Kidney (tissue), 22 donors: ENCODE measurements at places on chromosomes 4 and X.
A peak's percentile ranks its signal among the peaks of the same experiment; 100 is the strongest.

DNA sequence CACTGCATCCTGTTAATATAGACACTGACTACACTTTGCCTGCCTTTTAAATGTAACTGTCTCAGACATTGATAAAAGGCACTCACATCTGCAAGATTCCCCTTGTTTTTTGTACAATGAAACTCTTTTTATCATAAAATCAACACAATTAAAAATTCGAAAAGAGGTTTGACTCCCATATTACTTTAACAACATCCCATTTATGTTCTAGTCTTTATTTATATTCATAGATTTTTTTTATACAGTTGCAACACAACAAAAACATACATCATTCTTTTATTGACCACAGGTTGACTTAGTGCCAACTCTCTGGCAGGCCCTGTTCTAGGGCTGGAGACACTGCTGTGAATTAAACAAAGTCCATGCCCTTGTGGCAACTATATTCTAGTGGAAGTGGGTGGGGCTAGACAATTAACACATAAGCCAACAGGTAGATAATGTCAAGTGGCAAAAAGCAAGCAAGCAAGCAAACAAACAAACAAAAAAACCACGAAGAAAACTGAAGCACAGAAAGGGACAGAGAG is 36.8 kb downstream of the ANK2 start:
- DNase-seq = no peak

GRCh38 chr4:62899646-62900364 is 1509.4 kb downstream of the TECRL start:
- DNase-seq = no peak

- DNase-seq = no peak
Measured at GRCh38 chr4:98610431-98610830, 48.0 kb downstream of the TSPAN5 start.

DNA sequence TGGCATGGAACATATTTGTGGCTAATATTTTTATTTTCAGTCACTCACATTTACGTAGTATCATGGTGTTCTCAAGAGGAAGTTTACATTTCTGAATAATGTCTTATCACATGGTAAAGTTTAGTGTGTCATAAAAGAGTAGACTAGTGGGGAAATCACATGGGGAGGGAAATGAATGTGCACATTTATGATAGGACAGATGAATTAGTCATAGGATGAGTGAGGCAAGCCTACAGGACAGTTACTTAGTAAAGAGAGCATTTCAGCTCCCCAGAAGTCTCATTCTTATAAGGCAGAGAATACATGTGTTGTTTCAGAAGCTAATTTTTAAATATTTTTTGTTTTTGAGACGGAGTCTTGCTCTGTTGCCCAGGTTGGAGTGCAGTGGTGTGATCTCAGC is 6.2 kb downstream of the GK start:
- no peak for DNase-seq

- DNase-seq = no peak
Measured at GRCh38 chr4:179398414-179398813, 1956.2 kb upstream of the AGA start.

- DNase-seq = peak; percentile 46
Measured at GRCh38 chrX:47143894-47144625, 442 bp downstream of the NDUFB11 start.

- peak; percentile 55 for DNase-seq
Measured at GRCh38 chr4:76856243-76857073, 41.5 kb downstream of the SOWAHB start.

DNA sequence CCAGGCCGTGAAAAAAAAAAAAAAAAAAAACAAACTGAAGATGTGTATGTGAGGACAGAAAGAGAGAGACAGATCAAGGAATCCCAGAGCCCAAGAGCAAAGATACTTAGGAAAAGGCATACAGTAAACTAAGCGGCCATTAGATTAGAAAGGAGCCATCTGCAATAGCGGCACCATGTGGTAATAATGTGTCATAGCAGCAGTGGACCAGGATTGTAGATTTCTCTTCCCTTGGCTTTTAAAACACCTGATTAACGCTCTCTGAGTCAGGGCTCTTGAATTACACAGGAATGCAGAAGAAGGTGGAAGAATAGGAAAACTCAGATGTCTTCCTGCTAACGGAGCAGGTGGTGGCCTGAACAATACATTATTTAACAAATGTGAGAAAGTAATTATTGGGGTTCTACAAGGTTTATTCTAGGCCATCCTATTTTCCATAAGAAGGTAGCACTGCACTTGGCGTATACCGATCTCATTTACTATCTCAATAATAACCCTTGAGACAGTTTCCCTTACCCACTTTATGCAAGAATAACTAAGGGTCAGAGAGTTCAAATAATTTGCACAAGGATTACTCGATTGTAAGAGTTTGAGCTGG is 182.7 kb downstream of the KCNIP4 start:
- DNase-seq = peak; percentile 79

- no peak for DNase-seq
Measured at GRCh38 chr4:8159537-8160232, 1.1 kb upstream of the ABLIM2 start.

GRCh38 chrX:28981952-28982351 is 394.7 kb downstream of the IL1RAPL1 start:
- no peak for DNase-seq

DNA sequence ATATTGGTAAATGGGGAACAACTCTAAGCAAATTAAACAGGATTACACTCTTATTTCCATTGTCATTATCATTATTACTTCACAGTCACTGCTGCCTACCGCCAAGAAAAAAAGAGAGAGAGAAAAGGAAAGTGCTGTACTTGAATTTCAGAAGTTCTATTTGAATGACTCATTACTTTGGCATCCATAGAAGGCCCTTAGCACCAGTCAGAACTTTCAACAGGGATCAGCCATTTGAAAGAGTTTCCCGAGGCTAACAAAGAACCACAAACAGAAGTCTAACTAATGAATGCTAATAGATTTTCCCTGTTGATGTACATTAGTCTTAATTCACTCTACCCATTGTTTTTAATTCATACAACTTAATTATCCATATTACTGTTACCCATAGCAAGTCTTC is 116.3 kb downstream of the SHROOM4 start:
- DNase-seq = no peak

DNA sequence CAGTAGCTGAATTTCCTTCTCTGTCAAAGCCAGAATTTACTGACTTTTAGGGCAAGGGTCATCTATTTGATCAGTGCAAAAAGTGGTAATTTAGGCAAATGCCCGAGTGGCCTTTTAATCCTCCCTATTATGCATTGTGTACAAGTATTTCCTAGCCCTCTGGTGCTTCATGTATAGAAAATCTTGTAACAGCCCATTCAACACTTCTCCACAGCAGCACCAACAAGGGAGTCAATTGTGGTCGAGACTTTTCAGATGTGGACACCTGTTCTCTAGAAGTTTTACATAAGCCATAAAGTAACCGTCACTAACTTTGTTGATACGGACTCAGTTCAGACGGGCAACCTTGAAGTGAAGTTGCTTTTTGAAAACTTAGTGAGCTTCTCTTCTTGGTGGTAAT is 50.9 kb upstream of the FHDC1 start:
- DNase-seq = no peak
